ENCODE measurements at places on chromosomes 1 and 21. TPM values are rescaled to one million over a fixed set of nuclear protein-coding genes. Genes with fewer than 3 reads are reported as not detected.

DNA sequence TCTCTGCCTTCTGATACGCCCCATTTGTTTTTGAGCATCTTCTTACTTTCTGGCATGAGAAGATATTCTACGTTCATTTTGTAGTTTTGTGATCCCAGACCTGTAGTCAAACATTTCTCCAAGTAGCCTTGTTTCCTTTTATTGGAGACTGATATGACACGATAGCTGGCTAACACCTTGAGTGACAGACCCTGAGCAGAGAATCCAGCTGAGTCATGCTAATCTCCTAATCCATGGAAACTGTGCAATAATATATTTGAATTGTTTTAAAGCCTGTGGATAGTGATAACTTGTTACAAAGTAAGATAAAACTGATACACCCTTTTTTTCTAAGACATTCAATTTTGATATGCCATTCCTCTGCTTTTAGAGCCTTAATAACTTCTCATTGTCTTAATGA is 1.2 kb upstream of the IFI44L start:
- no peak for DNase-seq

- DNase-seq: no peak
These were observed 54.1 kb downstream of the SERINC2 start for GRCh38 chr1:31467005-31467674.

- no peak for DNase-seq
These were observed 4.6 kb upstream of the CLCA2 start for GRCh38 chr1:86419277-86419903.

GRCh38 chr1:175129997-175130648 is 62.5 kb downstream of the KIAA0040 start:
- DNase-seq: no peak

GRCh38 chr1:162605225-162605927 is 26.9 kb upstream of the DDR2 start:
- no peak for DNase-seq

DNA sequence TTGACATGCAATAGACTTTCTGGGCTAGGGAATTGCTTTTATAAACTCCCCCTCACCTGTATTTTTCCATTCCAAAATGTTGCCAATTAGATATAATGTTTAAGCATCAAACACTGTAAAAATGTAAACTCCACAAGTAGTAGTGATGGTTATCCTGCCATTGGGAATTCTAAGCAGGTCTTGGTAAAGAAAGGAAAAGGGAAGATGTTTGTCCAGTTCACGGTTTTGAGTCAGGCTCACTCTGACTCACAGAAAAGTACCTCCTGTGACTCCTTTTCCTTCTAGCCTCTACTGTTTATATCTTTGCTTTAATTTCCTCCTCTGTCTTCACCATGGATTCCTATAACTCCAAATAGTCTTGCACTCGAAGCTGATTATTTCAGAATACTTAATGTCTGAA is 19.0 kb upstream of the PTPN14 start:
- no peak for DNase-seq

DNA sequence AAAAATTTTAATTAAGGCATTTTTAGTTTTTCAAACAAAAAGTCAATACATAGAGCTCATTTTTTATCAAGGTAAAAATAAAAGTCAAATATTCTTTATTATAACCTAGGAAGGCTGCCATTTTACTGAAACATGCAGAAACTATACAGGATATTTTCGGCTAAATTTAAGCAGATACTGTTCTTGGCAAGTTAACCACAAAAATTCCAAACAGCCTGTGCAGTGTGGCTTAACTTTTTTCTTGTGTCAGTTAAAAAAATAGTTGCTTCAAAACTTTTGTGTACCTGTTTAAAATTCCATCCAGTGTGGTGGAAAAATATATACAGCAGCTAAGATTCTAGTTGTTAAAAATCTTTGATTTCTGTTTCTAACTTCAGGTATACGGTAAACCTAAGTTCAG is 135.0 kb downstream of the ATP5PO start:
- no peak for DNase-seq

DNA sequence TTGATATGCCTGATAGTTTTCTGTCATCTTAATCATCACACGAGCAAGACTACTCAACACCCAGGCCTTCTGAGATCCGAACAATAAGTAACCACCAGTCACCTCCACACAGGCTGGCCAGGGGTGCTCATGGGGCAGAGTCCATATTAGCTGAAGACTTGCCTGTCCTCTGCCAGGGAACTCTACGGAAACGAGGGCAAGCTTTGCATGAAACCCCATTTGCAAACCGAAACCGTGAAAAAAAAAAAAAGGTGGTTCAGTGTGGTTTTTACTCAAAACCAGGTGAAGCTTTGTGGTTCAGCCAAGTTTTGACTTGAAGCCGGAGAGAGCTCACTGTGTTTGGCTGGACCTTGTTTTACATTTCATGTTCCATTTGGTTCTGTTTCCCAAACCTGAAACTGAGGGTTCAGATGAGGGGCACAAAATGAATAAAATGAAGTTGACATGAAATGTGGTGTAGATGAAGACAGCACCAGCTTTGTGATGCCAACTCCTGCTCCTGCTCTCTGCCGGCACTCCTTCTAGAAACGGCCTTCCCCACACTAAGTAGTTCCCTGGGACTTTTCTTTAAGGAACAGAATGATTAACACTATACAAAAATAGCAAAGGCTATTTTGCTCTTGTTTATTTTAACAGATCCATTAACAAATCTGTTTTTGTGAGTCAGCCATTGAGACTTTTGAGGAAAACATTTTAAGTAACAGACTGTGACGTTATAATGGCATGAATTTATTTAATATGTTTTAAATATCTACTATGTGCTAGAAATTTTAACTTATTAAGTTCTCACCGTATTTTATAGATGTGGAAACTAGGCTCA is 74.7 kb downstream of the RUNX1 start:
- DNase-seq: no peak

DNA sequence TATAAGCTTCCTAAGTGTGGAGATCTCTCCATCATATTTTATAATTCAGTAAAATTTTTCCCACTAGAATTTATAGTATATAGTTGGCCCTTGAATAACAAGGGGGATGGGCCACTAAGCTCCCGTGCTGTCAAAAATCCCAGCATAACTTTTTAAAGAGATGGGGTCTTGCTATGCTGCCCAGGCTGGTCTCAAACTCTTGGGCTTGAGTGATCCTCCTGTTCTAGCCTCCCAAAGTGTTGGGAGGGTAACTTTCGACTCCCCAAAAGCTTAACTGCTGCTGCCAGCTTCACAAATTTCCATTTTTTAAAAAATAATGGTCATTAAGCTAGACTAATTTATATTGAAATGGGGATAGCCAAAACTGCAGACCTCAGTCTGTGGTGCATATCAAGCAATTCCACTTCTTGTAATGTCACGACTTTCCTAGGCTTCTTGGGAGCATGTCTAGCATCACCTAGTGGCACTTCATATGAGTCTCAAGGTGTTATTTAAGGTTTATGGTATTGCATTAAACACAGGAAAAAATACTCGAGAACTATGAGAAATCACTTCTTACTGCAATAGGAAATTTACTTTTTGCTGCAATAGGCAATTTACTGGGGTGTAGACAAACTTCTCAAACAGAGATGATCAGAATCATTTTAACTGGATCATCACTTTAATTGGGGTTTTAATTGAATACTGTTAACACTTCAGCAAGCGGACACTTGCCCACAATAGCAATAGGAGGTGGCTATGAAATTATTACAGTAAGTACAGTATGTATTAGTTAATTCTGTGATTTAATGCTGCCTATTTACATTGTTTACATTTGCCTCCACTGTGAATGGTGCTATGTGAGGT is 19.3 kb upstream of the ACTA1 start:
- no peak for DNase-seq

DNA sequence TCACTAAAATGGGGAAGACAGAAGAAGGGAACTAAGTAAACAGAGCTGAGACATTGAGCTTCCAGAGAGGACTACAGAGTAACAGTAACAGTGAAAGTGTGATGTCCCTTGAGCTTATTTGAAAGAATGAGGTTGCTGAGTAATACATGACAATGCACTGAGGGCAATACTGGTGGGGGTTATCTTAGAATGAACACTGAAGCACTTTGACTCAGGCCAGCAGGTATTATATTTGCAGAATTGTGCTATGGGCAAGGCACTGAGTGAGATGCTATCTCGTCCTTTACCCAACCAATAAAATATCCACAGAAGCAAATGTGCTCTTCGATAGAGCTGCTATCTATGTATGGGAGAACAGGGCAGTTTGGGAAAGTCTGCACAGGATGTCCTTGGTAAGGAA is 133.2 kb downstream of the DISP1 start:
- no peak for DNase-seq

DNA sequence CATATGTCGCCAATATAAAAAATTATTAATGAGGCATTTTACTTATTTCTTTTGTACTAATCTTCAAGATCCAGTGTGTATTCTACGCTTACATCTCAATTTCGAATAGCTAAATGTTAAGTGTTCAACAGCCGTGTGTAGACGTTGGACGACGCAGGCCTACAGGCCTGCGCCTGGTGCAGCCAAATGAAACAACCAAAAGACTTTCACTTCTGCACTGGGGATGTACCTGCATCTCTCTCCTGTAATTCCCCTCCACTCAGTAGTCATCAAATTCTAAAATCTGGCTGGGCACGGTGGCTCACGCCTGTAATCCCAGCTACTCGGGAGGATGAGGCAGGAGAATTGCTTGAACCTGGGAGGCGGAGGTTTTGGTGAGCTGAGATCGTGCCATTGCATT is 76.8 kb upstream of the HNRNPU start:
- DNase-seq: no peak

- DNase-seq: no peak
These were observed 144.2 kb upstream of the BEND5 start for GRCh38 chr1:48920851-48921250.

GRCh38 chr1:117735045-117735992 is 129.5 kb downstream of the TENT5C start:
- DNase-seq: no peak

- no peak for DNase-seq
These were observed 70.6 kb upstream of the GORAB start for GRCh38 chr1:170461291-170461747.

DNA sequence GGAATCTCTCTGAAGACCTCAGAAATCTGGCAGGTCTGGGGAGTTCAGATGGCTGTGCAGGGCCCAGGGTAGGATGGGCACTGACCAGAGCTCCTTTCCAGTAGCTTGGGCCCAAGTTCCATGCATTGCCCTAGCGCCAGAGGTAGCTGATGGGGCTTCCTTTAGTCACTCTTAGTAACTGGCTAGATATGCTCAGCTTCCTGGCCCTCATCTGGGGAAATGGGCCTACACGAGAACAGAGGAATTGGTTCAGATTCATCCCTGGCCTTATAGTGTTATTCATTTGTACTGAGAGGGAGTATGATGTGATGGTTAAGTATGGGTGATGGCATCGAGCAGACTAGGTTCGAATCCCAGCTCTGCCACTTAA is 15.5 kb upstream of the PSMB2 start:
- DNase-seq: no peak

- no peak for DNase-seq
These were observed 19.0 kb downstream of the CFAP74 start for GRCh38 chr1:1984560-1985070.

GRCh38 chr1:203526572-203526971 is 32.6 kb downstream of the OPTC start:
- no peak for DNase-seq

GRCh38 chr1:218848009-218848408 is 325.7 kb upstream of the LYPLAL1 start:
- no peak for DNase-seq

- no peak for DNase-seq
These were observed 114.6 kb downstream of the KAZN start for GRCh38 chr1:14713077-14713476.

- DNase-seq: no peak
These were observed 11.6 kb upstream of the OLFML2B start for GRCh38 chr1:162035241-162035640.

DNA sequence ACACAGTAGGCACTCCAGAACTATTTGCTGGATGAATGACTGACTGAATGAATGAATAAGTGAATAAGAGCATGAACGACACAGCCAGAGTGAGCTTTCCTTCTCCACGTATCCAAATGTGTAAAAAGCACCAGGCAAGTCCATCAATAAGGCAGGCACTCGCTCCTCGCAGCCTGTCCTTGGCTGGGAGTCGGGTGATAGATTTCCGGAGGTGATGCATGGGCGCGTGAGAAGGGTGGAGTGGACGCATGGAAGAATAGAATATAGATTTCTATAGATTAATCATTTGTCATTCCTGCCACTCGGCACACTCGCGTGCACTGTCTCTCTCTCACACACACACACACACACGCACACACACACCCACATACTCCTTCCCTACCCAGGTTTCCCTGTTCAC is 164.3 kb upstream of the ZC3H12A start:
- no peak for DNase-seq

- DNase-seq: no peak
These were observed 78.3 kb downstream of the UCHL5 start for GRCh38 chr1:192980856-192981255.

DNA sequence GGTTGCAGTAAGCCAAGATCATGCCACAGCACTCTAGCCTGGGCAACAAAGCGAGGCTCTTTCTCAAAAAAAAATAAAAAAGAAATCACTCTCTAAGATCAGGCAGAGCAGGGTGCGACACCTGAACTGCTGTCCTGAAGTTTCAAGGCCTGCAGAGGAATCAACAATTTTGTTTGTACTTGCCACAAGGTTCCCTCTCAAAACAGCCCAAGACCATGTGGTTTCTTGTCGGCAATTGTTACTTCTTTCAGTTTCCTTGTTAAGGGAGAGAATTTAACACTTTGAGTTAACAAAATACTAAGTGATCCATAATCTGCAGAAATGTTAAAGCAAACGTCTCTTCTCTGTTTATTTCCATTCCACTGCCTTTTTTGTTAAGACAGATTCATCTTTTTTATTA is 36.5 kb downstream of the MACO1 start:
- DNase-seq: no peak

Gene C1orf21
- total RNA-seq: 44.0 TPM

Gene BEND5
- 11.2 TPM for total RNA-seq

Gene UROD
- 54.6 TPM for total RNA-seq

Gene AMY1B
- total RNA-seq: not detected

Gene TLR5
- 4.9 TPM for total RNA-seq

Gene LRRC42
- total RNA-seq: 26.2 TPM

Gene PRAMEF18
- not detected for total RNA-seq

Gene COL24A1
- 2.2 TPM for total RNA-seq

Gene CELA3B
- 1.0 TPM for total RNA-seq

Gene B4GALT2
- total RNA-seq: 31.8 TPM

Gene OLIG1
- not detected for total RNA-seq

Gene CFAP107
- not detected for total RNA-seq

Gene THEM5
- total RNA-seq: not detected
